ENCODE measurements at places on chromosomes 11 and 22.
A peak's percentile ranks its signal among the peaks of the same experiment; 100 is the strongest.

DNA sequence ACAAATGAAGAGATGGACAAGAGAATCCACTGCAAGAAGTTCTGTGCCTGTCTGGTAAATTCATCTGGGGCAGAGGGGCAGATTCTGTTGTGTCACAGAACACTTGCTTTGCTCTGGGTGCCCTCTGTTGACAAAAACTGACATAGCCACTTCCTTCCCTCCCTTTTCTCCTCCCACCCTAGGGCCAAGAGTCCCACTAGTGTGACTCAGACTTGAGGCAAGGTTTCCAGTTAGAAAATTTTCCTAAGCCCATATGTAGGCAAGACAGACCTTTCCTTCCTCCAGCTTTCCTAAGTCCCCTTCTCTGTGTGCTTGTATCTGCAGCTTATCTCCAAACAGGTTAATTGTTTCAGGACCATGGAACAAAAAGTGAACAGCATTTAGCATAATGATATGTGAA is 106.8 kb downstream of the RBFOX2 start:
- no peak for DNase-seq

GRCh38 chr11:56783448-56784041 is 35.0 kb upstream of the OR9G4 start:
- no peak for DNase-seq

DNA sequence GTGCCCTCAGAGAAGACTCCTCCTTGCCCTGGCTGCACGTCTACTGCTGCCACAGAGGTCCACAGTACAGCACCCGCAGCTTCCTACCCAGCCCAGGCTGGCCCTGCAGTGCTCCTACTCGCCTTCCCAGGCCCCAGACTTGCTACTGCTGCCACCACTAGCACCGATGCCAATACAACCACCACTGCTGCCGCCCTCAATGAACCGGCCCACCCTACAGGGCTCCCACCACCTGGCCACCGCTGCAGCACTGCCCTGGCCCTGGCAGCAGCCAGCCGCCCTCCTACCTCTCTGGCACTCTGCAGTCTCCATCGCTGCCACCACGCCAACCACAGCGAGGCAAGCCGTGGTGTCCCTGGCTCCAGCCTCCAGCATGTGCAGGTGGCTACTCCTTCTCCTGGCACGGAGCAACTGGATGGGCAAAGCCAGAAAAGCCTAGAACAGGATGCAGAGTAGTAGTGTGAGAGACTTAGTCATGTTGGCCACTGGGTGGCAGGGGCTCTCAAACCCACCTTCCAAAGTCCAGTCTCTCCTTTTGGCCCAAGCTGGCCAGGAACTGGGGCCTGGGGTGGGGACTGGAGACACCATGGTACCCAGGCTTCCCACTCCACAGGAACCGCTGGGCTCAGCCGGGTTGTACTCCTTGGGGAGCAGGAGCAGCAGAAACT is 39.4 kb downstream of the C22orf42 start:
- no peak for DNase-seq

GRCh38 chr11:28011813-28012212 is 96.1 kb downstream of the KIF18A start:
- DNase-seq = no peak

- no peak for DNase-seq
These were observed 104.4 kb downstream of the NECTIN1 start for GRCh38 chr11:119624629-119625028.

- DNase-seq = peak; percentile 84
These were observed 38.4 kb upstream of the EMID1 start for GRCh38 chr22:29167032-29167911.

DNA sequence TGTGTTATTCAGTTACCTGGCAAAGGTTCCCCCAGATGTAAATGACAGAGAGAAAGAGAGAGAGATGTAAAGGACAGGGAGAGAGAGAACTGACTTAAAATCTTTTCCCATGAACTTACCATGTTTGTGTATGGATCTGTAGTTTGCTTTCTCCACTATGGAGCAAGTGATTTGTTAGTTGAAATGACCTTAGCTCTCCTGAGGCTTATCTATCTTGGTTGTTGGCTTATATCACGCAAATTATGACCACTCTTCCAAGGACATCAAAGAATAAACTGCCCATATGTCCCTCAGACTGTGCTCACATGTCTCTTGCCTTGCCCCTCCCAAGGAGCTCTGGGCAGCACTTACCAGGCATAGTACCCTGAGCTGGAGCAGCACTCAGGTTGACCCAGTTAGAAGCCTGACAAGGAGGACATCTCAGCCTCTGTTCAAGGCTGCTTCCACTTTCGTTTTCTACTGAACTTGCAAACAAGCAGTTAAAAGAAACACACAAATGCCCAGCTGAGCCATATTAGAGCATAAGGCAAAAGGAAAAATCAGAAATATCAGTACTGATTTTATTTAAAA is 95.3 kb upstream of the RCN1 start:
- no peak for DNase-seq

DNA sequence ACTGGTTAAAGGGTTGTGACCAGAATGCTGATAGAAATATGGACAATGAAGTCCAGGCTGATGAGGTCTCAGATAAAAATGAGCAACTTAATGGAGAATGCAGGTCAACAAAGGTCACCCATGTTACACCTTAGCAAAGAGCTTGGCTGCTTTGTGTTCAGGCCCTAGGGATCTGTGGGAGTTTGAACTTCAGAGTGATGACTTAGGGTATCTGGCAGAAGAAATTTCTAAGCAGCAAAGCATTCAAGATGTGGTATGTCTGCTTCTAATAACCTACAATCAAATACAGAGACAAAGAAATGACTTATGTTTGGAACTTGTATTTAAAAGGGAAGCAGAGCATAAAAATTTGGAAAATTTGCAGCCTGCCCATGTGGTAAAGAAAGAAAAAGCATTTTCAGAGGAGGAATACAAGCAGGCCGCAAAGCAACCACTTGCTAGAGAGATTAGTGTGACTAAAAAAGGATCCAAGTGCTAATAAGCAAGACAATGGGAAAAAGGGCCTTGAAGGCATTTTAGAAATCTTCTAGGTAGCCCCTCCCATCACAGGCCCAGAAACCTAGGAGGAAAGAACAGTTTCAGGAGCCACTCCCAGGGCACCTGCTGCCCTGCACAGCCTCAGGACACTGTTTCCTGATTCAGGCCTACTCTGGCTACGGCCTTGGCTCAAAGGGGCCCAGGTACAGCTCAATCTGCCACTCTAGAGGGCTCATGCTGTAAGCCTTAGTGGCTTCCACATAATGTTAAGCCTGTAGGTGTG is 41.3 kb downstream of the TNKS1BP1 start:
- no peak for DNase-seq

- no peak for DNase-seq
These were observed 63.2 kb upstream of the ARFGAP3 start for GRCh38 chr22:42920101-42920820.

DNA sequence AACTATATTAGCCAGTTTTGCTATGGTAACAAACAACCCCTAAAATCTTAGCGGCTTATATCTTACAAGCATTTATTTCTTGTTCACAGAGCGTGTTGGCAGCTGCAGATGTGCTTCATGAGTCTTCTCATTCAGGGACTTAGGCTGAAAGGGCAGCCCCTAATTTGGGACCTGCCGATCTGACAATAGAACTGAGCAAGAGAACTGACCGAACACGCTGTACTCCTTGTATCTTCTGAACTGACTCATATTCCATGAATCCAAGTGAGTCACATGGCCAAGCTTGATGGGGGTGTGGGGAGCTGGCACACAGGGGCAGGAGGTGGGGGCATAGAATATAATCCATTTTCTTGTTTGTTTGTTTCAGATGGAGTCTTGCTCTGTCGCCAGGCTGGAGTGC is 481.7 kb upstream of the CADM1 start:
- DNase-seq = no peak

DNA sequence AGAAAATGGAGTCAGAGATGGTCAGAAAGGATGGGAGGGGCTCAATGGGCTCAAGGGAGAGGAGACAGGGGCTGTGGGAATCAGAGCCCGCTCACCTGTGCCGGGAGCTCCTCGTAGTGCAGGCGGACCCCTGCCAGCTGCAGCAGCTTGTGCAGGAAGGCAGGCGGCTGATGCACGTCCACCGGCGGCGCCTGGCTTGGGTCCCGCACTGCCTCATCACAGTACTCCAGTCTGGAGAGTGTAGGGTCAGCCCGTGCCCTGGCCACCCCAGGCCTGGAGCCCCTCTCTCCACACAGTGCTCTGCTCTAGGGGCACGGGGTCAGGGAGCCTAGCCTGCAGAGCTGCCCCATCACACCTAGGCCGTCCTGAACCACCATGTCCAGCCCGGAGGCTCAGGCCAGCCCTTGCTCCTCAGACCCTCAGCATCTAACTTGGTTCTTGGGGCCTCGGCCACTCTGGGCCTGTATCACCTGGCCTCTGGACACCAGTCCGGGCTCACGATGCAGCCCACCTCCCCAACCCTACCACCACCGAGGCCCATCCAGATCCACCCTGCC is 3.8 kb downstream of the ATG2A start:
- DNase-seq = no peak

GRCh38 chr22:31970490-31971444 is 26.4 kb downstream of the YWHAH start:
- peak; percentile 76 for DNase-seq

GRCh38 chr22:48492366-48493320 is 1335.0 kb downstream of the BRD1 start:
- peak; percentile 64 for DNase-seq

DNA sequence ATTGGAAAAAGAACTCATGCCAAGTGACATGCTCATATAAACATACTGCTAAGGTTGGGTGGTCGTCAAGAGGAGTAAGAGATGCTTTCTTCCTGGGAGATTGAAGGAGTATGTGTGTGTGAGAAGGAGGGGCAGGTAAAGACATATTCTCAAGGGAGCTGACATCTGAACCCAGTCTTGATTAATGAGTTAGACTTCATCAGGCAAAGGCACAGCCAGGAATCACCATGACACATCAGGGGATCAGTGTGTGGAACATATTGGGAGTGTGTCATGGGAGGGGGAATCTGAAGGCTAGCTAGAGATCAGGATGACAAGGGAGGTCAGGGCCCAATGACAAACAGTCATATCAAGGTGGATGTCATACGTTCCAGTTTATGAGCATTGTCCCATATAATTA is 14.9 kb downstream of the CNTF start:
- no peak for DNase-seq
